Sciatic nerve (tissue), 2 donors: ENCODE measurements at places on chromosomes 2 and 18. TPM values are rescaled to one million over a fixed set of nuclear protein-coding genes. Genes with fewer than 3 reads are reported as not detected.

- no peak for DNase-seq
Observed at GRCh38 chr2:45850558-45850957, 199.1 kb downstream of the PRKCE start.

- no peak for DNase-seq
Observed at GRCh38 chr2:232984451-232985207, 28.4 kb downstream of the NGEF start.

DNA sequence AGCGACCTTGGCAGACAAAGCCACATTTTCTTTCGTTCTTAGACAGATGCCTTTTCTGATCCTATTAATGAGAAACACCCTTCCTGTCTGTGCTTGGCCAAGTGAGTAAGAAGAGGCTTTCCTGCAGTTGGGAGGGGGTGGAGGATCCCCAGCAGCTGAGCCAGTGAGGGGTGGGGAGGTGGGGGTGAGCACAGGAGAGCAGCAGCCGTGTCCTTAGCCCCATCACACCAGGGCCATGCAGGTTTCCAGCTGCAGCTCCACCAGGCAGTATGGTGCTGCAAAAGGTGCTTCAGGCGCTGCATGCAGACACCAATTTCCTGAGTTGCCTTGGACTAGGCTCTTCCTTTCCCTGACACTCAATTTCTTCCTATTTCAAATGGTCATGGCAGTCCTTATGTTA, 123.3 kb upstream of the SIX2 start:
- DNase-seq = no peak

DNA sequence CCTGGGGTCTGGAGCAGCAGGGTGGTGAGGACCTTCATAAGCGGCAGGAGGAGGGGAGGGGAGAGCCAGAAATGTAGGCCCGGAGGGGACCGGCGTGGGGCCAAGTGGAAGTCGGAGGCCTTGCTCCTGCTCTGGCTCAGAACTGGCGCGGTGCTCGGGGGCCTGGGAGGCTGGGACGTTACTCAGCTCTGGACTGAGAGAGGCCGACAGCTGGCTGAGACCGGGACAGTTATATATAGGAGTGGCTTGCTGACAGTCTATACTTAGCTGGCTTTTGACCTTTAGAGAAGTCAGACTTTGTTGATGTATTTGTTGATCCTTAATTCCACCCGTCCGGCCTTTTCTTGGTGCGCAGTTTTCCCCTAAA, 15.7 kb downstream of the IGFBP5 start:
- no peak for DNase-seq

DNA sequence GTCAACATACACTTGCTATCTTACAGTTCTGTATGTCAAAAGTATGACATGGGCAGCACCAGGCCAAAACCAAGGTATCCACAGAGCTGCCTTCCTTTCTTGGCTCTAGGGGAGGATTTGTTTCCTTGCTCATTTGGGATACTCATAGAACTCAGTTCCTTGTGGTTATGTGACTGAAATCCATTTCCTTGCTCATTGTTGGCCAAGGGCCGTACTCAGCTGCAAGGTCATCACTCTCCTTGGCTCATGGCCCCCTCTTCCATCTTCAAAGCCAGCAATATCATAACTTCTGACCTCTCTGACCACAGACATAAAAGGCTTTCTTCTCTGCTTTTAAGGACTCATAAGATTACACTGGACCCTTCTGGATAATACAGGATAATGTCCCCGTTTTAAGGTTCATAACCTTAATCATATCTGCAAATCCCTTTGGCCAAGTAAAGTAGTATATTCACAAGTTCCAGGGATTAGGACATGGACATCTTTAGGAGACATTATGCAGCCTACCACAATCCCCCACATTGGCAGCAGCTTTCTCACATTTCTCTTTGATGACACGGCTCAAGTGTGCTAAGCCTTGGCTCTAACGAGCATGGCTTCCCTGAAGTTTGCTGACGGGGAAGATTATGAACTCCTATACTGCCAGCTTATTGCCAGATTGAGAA, 20.9 kb downstream of the TMEM237 start:
- no peak for DNase-seq

DNA sequence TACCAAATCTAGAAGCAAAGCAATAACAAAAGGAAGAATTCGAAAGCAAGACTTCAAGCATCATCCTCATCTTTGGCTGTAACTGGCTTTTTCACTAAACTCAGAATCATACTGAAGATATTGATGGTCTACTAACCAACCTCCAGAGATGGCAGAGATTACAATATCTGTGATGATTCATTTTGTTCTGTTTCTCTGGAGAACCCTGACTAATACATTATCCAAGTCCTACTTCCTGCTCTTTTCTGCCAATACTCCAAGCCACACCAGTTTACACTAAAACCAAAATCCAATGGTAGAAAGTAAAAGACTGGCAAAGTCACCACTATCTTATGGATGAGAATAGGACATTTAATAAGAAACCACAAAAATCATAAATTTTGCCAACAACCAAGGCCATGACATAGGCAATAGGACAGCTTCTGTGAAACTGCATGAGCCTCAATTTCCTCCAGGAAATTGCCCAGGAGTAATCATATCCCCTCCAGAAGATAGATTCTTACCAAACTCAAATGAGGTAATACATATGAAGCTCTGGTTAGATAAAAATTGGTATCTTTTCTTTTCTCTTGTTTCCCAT, 159.8 kb downstream of the METTL4 start:
- DNase-seq = no peak

DNA sequence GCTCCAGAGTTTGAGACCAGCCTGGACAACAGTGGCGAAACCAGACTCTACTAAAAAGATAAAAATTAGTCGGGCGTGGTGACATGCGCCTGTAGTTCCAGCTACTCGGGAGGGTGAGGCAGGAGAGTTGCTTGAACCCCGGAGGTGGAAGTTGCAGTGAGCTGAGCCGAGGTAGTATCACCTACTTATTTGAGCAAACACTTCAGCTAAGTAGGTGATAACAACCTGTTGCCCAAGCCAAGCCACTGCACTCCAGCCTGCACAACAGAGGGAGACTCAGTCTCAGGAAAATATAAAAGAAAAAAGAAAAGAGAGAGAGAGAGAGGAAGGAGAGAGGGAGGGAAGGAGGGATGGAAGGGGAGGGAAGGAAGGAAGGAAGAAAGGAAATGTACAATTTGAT, 21.3 kb downstream of the FER1L5 start:
- no peak for DNase-seq

- no peak for DNase-seq
Observed at GRCh38 chr2:263022-263738, 652 bp downstream of the SH3YL1 start.

GRCh38 chr18:3508576-3509549, 58.9 kb downstream of the TGIF1 start:
- DNase-seq = no peak

GRCh38 chr2:128321784-128322714, 3.4 kb upstream of the HS6ST1 start:
- peak; percentile 91 for DNase-seq

GRCh38 chr2:232367016-232367415, 11.5 kb upstream of the ALPP start:
- peak; percentile 31 for DNase-seq

DNA sequence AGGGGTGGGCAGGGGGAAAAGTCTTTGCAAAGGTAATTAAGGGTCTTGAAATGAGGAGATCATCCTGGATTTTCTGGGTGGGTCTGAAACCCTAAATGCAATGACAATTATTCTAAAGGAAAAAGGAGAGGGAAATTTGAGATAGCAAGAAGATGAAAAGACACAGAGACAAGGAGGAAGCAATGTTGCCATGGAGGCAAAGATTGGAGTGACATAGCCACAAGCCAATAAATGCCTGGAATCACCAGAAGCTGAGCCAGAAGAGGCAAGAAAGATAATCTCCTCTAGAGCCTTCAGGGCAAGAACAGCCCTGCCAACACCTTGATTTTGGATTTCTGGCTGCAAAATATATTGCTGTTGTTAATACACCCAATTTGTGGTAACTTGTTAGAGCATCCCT, 1246.3 kb upstream of the PIK3C3 start:
- no peak for DNase-seq

- no peak for DNase-seq
Observed at GRCh38 chr2:68993660-68994059, 19.2 kb downstream of the GKN1 start.

GRCh38 chr18:63505566-63506335, 29.0 kb downstream of the SERPINB5 start:
- no peak for DNase-seq

DNA sequence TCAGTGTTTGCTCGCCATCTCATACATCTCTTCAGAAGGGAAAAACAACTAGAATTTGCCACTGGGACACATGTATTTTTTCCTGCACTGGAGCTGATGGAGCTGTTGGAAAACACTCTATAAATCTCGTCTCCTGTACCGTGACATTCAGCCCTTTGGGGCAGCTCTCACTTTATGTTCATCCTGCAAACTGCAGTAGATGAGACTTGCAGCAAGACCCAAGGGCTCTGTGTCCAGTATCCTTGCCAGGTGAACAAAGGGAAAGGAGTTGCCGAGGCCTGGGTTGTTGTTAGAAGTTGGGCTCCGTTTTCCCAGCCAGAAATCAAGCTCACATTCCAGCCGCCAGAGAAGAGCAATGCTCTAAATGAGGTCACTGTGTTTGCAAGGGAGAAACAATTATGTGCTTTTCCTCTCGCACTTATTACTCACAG, 285.1 kb downstream of the SLC4A3 start:
- no peak for DNase-seq

- no peak for DNase-seq
Observed at GRCh38 chr2:239278941-239279365, 121.9 kb downstream of the HDAC4 start.

Gene OBSL1
- 85.2 TPM for total RNA-seq

Gene SOX11
- not detected for total RNA-seq

Gene PLEKHM3
- total RNA-seq = 23.8 TPM

Gene CHRND
- not detected for total RNA-seq

Gene ERBB4
- total RNA-seq = 19.7 TPM

Gene PXDN
- total RNA-seq = 38.1 TPM

Gene ZNF892
- 8.5 TPM for total RNA-seq
